Hematopoietic multipotent progenitor cell (in vitro differentiated cells): ENCODE measurements at places on chromosomes 1 and 21.
A peak's percentile ranks its signal among the peaks of the same experiment; 100 is the strongest.

- no peak for DNase-seq
Observed at GRCh38 chr1:225754940-225755641, 22.5 kb upstream of the SRP9 start.

- DNase-seq = peak; percentile 69
Observed at GRCh38 chr21:23853796-23854379, 1753.4 kb downstream of the MRPL39 start.

DNA sequence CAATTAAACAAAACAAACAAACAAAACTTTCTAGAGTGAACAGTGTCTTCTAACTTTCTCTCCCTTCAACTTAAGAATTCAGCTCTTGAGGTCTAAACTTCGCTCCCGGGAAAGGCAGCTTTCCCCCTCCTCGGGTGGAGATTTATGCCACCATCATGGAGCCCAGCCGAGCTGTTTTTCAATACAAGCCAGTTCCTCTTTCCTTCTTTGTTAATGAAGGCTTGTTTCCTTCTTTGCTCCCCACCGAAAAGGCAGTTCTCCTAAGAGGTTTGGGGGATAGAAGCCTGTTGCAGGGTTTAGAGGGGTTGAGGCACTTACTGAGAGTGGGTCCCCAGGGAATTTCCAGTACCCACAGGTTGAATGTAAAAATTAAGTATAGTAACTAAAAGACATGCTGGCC lies 26.5 kb downstream of the OLIG1 start:
- DNase-seq = peak; percentile 28

DNA sequence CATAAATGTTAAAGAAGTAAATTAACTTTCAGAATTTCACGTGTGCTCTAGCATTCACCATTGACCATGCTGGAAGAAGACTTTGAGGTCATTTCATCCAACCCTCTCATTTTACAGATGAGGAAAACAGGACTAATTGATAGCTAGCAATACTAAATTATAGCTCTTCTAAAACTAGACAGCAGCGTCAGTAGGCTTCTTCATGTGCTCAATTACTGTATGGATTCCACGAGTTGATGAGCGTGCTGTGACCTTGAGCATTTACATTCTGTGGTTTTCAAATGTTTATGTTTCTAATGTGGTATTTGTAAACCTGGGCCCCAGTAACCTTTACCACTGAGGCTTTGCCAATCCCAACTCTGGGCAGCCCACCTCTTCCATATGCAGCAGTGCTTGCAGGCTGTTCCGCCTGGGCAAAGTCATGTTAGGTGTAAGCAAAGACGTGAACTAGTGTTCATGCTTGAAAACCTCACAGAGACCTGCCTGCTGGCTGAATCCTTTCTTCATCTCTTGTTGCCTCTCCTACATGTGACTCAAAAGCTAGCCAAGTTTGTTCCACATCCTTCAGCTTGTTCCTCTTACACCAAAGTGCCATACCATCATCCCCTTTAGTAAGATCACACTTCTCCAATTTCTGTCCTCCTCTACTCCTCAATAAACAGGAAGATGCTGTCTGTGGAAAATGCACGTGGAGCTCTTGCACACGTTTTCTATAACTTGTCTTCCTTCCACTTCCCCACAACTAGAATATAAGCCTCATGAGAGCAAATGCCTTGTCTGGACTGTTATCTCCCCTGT lies 17.2 kb downstream of the KCNJ15 start:
- DNase-seq = no peak

DNA sequence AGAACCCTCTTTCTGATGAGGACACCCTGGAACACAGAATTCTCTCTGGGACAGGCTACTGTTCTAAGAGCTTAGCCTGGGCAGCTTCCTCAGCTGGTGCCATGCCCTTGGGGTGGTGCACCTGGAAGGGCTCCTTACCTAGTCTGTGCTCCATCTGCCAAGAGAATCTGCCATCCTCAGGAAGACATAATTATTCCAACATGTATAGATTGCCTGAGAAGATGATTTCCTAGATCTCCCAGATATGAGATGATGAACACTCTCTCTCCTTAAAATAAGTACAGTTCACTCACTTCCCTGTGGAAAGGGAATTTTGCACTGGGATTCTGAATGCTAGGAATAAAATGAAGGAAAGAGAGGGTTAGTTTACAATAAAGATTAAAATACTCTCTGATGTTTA lies 87.6 kb downstream of the NENF start:
- DNase-seq = no peak

- DNase-seq = no peak
Observed at GRCh38 chr1:82215056-82215852, 414.5 kb downstream of the ADGRL2 start.

GRCh38 chr1:245404952-245405351 lies 250.2 kb downstream of the KIF26B start:
- no peak for DNase-seq

DNA sequence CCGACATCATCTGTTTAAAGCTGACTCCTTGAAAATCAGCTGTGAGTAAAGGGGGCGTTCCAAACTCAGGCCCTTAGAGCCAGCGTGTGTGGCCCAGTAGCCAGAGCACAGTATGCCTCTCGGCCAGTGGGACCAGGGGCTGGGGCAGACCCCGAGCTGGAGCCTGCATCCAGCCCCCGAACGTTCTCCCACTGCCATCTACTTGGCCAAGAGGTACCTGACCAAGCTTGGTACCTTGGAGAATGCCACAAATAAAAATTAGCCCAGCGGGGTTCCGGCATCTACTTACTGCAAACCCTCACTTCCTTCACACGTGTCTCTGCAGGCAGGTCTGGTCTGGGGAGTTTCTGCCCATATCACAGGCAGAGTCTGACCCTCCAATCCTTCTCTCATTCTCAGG lies 56.7 kb upstream of the COL6A2 start:
- no peak for DNase-seq

- no peak for DNase-seq
Observed at GRCh38 chr1:167520711-167521206, 2.4 kb upstream of the CD247 start.

DNA sequence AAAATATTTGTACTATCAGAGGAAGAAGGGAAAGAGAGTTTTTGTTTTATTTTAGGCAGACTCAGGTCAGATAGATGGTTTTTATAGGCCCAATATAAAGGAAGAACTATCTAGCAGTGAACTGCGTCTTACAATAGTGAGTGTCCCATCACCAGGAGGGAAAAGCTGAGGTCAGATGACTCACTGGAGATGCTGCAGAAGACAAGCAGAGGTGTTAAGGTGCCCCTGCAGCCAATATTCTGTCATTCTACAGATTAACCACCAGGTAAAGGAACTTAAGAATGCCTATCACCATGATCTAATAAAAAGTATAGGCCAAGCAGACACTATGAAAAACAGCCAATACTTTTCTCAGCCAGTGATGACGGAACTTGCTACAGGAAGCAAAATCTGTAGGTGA lies 29.6 kb downstream of the IVNS1ABP start:
- no peak for DNase-seq

GRCh38 chr1:117606649-117607430 lies 992 bp downstream of the TENT5C start:
- peak; percentile 36 for DNase-seq

DNA sequence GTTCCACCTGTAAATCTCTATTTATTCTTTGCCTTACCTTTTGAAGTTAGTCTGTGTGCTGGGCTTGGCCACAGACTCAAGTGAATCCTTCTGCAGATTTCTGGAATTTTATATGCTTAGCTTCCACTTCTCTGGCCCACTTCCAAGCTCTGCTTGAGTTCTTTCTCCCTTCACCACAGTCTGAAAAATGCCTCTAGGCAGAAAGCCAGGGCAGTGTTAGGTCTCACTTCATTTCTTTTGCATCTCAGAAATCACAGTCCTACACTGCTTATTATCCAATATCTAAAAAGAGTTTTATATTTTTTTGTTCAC lies 48.9 kb downstream of the INKA2 start:
- DNase-seq = no peak

- DNase-seq = no peak
Observed at GRCh38 chr21:41613533-41613909, 105.6 kb upstream of the TMPRSS2 start.

DNA sequence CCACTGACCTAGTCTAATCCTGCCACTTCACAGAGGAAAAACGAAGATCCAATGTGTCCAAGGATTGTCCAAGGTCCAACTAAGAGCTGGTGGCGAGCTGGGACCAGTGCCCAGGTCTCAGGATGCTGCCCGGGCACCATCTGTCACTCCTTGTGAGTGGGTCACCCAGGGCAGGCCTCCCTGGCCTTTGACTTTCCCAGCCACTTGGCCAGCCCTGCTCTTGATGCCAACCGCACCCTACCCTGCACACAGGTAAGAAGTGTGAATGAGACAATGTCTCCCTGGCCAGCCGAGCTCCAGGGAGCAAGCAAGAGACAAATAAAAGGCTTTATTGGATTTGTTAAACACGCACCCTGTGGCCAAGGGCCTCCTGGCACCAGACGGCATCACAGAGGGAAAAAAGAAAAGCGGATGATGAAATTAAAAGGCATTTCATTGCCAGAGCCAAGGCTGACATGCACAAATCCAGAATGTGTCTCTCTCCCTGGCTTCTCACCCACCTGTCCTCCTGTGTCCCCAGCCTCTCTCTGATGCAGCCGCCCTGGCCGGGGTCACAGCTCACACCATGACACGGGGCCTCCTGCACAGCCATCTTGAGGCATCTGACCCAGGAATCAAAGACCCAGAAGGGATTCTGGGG lies 72.8 kb downstream of the CAMK2N1 start:
- no peak for DNase-seq

DNA sequence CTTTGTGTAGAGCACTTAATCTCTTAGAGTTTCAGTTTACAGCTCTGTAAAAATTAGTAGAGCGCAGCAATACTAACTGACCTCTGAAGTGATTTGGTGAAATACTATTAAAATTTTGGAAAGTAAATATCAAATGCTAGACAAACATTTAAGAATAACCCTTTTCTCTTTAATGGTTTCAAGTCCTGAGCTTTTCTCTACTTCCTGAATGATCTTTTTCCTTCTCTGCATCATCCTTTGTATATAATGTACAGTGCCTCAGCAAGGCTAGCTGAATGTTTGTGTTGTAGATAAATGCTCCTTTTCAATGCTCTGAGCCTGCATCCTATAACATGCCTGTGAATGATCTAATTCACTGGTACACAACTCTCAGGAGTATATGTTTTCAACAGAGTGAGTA lies 272.9 kb downstream of the ADGRL2 start:
- DNase-seq = no peak

- DNase-seq = no peak
Observed at GRCh38 chr1:113887402-113888175, at the start of gene BCL2L15. Gene BCL2L15, minus strand, starts transcription at chr1:113887581. Its CDS starts 206 bp downstream, at chr1:113887375.

GRCh38 chr1:87398641-87399040 lies 70.0 kb downstream of the LMO4 start:
- no peak for DNase-seq

- no peak for DNase-seq
Observed at GRCh38 chr21:43190951-43191350, 22.1 kb downstream of the CRYAA start.

DNA sequence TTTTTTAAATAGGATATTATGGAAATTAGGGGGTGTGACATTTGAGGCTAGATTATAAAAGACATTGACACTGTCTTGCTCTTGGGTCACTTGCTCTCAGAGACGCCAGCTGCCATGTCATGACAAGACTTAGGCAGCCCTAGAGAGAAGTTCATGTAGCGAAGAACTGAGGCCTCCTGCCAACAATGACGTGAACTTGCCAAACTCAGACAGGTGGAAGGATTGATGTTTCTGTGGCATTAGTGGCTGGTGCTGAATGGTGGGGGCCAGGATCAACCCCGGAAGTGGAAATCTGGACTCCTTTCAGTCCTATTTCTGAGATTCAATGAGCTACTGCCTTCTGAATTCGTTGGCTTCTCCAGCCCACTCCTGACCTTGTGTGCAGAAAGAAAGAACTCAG lies 14.7 kb downstream of the NCF2 start:
- DNase-seq = no peak

DNA sequence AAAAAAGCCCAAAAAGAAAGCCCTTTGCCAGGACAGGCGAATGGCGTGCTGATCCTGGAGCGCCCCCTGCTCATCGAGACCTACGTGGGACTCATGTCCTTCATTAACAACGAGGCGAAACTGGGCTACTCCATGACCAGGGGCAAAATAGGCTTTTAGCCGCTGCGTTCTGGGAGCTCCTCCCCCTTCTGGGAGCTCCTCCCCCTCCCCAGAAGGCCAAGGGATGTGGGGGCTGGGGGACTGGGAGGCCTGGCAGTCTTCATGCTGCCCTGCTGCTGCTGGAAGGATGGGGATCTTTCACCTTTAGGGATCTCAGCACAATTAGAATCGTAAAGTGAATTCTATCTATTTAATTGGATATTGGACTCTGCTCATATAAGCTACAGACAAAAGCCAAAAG lies 3.6 kb downstream of the TPRG1L start:
- DNase-seq = no peak

- no peak for DNase-seq
Observed at GRCh38 chr1:162912061-162912667, 51.2 kb upstream of the CCDC190 start.

- DNase-seq = peak; percentile 54
Observed at GRCh38 chr1:209569455-209570207, 13.9 kb upstream of the CAMK1G start.

GRCh38 chr1:25503551-25504426 lies 39.6 kb upstream of the LDLRAP1 start:
- DNase-seq = peak; percentile 36

DNA sequence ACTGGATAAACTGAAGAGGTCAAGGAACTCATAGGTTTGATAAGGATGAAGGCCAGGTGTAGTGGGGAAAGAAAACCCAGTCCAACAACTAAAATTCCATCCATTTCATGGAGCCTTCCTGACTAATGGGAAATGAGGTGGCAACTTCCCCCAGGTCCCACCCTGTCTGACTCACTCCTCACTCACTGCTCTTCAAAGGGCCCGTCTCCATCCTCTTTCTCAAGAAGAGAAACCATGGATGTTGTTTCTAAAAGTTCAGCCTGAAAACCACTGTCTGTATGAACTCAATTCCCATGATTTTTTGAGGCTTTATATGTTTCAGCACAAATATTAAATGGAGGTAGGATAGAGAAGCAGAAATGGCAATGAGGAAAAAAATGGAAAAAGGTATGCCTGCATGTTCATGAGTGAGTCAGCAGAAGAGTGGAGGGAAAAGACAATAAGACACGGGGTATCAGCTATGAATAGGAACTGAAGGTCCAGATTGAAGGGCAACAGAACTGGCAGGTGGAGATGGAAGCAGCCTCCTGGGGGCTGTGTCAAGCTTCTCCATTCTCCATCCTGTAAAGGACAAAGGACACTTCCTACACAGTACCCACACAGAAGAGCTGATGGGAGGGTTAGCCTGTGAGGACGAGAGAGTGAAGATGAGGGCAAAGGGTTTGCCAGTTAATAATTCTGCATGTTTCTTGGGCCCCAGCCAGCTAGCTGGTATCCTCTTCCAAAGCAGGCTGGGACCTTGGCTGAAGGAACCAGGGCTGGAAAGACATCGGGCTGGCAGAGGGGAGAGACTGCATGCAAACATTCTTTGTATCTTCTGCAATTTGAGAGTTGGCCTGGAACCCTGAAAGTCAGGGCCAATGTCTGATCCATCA lies 5.5 kb upstream of the ELOVL1 start:
- no peak for DNase-seq

GRCh38 chr1:36411674-36412648 lies 14.3 kb upstream of the LSM10 start:
- DNase-seq = peak; percentile 60
